Stimulated activated CD8-positive, alpha-beta memory T cell treated with anti-CD3 and anti-CD28 coated beads, Interleukin-4, amount 100 ng/mL, for 24 hours (primary cell): ENCODE measurements at places on chromosomes 3 and 15.
A peak's percentile ranks its signal among the peaks of the same experiment; 100 is the strongest.

DNA sequence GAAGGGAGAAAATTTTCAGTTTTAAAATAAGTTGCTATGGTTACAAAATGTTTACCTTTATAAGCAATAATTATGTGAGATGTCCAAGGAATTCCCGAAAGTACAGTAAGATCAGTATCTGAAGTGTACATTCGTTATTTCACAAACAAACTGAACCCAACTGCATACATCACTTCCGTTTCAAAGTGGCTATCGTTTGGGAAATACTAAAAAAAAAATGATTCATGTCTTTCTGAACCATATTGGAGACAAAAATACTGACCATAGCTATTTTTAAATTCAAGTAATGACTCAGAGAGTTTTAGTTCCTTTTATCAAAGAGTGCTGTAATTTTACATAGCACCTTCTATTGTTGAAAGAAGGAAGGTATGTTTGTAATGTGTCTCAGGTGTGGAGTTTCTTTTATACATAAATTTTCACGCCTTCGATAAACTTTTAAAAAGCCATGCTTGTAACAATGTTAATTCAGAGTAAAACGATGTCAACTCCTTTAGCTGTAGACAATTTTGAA lies 8.0 kb upstream of the ANKRD28 start:
- DNase-seq = no peak

DNA sequence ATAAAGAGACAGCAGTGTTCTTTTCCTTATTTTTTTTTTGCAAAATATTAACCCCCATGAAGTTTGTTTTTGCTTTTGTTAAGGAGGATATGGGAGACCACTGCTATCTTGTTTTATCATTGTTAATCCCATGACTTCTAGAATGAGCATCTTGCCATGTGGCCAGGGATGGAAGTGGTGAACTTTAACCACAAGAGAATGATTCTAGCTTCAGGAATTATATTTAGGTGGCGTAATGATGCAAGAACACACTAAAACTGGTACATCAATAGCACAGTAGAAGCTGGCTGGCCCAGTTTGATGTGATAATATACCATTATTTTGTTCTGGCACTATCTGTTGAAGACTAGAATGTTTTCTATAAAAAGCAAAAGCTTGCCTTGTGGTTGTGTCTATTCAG lies 720.9 kb downstream of the GRM7 start:
- no peak for DNase-seq

GRCh38 chr3:120416868-120417267 lies 33.9 kb downstream of the FSTL1 start:
- DNase-seq = no peak

DNA sequence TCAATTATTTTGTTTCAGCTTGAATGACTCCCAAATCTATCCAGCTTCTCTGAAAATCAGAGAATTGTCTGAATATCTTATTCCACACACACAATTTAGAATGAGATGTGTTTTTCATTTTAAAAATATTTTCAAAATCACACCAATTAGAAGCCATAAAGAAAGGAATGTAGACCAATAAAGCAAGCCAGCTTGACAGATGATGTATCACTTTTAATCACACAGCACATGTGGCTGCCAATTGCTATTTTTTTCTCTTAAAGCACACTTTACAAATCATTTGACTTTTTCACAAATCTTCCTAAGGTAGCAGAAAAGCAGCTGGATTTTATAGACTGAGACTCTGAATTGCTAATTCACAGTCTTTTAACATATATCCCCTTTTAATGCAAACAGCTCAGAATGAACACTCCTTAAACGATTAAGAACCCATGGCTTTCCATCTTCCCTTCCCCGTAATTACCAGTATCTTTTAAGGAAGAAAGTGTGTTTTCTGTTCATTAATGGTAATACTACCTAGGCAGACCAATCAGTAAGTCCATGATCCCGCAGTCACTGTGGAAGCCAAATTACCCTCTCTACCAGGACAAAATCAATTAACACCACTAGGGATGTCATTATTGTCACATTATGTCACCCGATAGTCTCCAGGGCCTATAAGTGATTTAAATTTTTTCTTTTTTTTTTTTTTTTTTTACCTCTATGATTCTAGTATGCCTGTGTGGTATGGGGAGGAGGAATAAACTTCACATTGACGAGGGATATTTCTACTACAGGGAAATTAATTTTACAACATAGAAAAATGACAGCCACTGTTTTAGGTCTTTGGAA lies 250.0 kb upstream of the VEPH1 start:
- DNase-seq = no peak

GRCh38 chr15:100713163-100713867 lies 110.9 kb downstream of the ASB7 start:
- no peak for DNase-seq

- no peak for DNase-seq
These were observed 56.0 kb upstream of the MITF start for GRCh38 chr3:69683082-69683806.

DNA sequence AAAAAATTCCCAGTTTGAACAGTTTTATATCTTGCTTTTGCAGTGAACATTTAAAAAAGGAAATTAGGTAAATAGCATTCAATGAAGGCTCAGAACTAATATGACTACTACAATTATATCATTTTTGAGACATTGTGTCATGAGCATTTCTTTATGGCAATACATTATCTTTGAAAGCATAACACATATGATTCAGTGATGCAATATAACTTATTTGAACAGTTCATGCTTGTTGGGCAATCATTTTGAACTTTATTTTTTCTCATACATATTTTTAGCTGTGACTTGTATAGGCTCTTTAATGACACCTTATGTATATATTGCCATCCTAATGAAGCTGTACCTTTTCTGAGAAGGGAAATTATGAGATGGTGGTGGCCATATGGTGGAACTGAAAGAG lies 828.6 kb upstream of the NR2F2 start:
- DNase-seq = no peak

DNA sequence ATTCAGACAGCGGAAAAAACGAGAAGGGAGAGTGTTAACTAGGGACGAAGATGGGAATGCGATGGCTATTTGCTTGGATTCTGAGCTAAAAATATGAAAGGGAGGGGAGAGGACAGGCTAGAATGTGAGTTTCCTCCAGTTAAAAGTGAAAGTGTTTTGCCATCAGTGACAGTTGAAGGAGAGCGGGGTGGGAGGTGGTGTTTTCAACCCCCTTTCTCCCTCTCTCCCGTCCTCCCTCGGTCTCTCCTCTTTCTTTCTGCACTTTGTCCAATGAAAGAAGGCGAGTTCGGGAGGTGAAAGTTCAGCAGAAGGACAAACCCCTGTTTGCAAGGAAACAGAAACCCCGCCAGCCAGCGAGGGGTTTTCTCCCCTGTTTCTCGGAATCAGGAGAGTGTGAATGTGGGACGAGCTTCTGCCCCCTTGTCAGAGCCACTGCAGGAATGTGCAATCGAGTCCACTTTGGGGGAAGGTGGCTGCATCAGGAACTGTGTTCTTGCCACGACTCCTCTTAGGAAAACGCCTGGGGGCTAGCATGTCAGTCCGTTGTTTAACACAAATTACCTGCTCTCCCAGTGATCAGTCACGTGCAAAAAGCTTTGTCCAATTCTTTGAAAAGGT lies 975 bp upstream of the FOXP1 start:
- DNase-seq = peak; percentile 56

DNA sequence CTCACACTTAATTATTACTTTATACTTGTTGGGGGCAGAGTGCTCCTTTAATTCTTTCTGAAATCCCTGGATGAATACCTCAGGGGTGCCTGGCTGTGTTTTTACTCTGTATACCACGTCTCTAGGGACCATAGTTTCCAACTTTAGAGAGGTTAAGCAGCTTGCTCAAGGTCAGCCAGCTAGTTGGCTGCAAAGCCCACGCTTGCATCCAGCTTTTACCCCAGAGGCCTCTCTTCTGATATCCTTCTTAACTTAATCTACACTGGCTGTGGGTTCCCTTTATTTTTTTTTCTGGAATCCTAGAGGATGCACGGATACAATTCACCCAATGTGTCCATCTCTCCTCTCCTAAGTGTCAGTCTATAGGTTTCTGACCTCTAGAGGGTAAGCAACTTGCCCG lies 1.4 kb downstream of the PDZRN3 start:
- no peak for DNase-seq

- DNase-seq = no peak
These were observed 22.1 kb downstream of the PPCDC start for GRCh38 chr15:75045332-75046015.

- DNase-seq = no peak
These were observed 20.3 kb upstream of the MAP3K13 start for GRCh38 chr3:185342459-185343174.
